ENCODE measurements at places on chromosomes 16 and 17.

DNA sequence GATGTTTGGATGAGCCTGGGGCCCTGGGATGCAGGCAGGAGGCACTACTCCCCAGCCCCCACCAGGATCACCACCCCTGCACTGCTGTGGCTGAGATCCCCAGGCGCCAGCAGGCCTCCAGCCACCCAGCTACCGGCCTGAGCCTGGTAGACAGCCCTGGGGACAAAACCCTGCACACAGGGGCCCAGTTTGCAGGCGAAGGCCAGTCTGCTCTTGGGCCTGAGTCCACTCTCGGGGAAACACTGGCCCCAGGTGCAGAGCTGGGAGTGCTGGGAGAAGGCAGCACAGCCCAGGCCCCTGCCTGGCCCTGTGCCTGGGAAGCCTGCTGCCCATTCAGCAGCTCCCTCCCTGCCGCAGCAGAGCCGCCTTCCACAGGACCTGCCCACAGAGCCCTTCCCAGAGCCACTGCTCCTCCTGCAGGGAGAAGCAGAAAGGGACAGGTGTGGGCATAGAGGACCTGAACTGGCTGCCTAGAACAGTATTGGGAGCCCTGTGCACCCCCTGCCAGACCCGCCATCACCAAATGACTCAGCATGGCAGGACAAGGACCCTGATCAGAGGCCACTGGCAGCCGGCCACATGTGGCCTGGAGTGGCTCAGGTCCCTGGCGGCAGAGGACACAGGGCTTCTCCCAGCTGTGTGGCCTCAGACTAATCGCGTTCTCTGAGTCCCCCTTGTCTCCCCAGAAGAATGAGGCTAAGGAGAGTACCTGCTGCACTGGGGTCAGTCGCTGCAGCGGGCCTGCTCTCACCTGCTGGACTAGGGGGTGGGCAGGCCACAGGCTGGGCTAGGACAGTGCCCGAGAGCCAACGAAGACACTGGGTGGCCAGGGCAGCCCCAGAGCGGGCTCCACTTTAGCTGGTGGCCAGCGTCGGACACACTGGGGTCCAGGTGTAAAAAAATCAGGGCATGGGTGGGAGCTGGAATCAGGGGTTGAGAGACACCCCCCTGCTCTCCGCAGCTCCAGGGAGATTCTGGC lies 10.7 kb downstream of the MSRB1 start:
- no peak for DNase-seq

- DNase-seq: no peak
Observed at GRCh38 chr16:87939562-87940423, 3.5 kb upstream of the CA5A start.

DNA sequence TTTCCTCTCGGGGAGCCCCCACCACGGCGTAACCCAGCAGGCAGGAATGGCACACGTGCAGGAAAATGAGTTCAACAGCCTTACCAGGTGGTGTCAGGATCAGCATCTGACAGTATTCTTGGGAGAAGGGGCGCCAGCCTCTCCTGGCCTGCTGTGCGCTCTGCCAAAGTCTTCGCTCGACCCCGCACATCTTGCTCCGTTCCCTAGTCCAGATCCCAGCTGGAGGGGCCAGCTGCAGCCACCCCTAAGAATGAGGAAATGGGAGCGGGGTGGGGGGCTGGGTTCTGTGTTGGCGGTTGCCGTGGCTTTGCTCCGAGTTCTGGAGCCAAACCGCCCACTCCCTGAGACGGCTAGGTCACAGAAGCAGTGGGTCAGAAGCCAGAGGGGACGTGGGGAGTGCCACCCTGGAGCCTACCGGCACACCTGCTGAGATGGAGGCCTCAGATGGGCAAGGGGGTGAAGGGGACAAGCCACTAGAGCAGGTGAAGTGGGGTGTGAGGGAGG lies at the start of gene CHCT1:
Gene CHCT1 (plus strand): TSS at position 328 of the 504 bp plus-strand sequence. CDS start 104 bp downstream, at position 432.
- DNase-seq: no peak

- no peak for DNase-seq
Observed at GRCh38 chr17:66406701-66407644, 104.6 kb downstream of the PRKCA start.

- no peak for DNase-seq
Observed at GRCh38 chr17:50620858-50621257, 13.8 kb upstream of the ABCC3 start.
